ENCODE measurements at places on chromosomes 2 and 18. TPM values are rescaled to one million over a fixed set of nuclear protein-coding genes. Genes with fewer than 3 reads are reported as not detected.

DNA sequence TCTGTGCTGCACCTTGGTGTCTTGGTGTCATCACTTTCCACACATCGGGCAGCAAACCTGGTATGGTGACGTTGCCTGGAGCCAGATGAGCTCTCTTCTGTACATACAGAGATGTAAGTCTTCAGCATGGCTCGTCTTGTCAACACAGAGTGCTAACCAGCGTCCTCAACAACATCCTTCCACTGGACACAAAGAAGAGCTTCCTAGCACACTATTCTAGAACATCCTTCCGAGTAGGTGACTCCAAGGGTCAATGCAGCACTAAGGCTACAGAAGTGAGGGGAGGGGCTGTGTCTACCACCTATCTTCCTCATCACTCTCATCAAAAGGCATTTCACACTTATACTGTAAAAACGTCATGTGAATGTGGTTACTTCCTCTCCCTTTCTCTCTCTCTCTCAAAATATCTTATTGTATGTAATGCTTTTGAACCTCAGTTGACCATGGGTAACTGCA is 108.1 kb upstream of the SLC1A4 start:
- H3K27me3 ChIP-seq, result no peaks in the 10 kb centered on the region
- no peak overlapping the region for H3K4me3 ChIP-seq
- DNase-seq, result no peak
- peaks cover 19% of the 10 kb centered on the region for H3K4me1 ChIP-seq

DNA sequence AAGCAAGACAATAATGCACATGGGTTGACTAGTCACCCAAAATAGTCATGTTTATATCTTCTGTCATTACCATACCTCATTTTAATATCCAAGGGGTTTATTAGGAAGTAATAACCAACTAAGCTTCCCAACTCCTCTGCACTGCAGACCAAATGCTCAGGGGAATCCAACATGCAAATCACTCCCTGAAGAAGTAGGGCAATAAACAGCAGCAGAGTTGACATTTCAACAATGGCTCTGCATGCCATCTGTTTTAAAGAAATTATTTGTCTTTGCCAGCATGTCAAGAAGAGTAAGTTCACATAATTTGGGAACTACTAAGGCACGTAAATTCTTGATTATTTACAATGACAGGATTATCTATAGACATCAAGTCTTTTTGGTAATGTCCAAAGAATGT is 84.4 kb upstream of the LYPD1 start:
- no peak overlapping the region for H3K4me3 ChIP-seq
- DNase-seq, result no peak
- no peaks in the 10 kb centered on the region for H3K27me3 ChIP-seq

- no peak overlapping the region for H3K4me3 ChIP-seq
- no peak overlapping the region for H3K27ac ChIP-seq
- DNase-seq, result no peak
- H3K4me1 ChIP-seq, result peaks cover 24% of the 10 kb centered on the region
Measured at GRCh38 chr2:175175320-175175719, 6.2 kb downstream of the ATP5MC3 start.

GRCh38 chr18:29153091-29153490 is 976.2 kb upstream of the CDH2 start:
- no peak overlapping the region for H3K27ac ChIP-seq
- no peak for DNase-seq
- H3K4me1 ChIP-seq, result no peaks in the 10 kb centered on the region
- H3K27me3 ChIP-seq, result no peaks in the 10 kb centered on the region
- no peaks in the 10 kb centered on the region for H3K36me3 ChIP-seq

DNA sequence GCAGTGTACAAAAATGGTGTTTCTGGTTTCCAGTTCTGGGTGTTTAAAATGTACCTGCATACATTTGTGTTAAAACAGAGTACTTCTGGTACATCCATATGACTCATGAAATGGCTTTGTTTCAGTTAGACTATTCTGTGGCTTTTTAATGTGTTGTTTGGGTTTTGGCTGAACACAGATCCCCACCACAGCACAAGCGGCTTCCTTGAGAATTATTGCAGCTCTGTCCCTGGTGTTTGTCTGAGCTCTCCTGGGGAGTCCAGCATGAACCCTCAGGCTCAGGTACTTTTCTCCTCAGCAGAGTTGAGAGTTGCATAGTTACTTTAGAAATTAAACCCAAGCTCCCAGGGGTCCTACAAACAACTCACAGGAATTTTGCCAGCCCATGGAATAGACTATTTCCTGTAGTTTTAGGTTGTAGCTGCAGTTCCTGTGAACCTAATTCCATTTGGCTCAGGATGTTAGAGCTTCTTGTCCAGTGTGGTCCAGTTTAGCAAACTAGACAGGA is 64.8 kb upstream of the EML6 start:
- H3K36me3 ChIP-seq, result no peaks in the 10 kb centered on the region
- no peak for DNase-seq
- peaks cover 16% of the 10 kb centered on the region for H3K4me1 ChIP-seq
- peak overlapping the region; percentile 24 for H3K27ac ChIP-seq
- no peaks in the 10 kb centered on the region for H3K27me3 ChIP-seq
- H3K4me3 ChIP-seq, result no peak overlapping the region

GRCh38 chr18:2984703-2985261 is 28.2 kb downstream of the LPIN2 start:
- H3K36me3 ChIP-seq, result no peaks in the 10 kb centered on the region
- no peak for DNase-seq
- no peak overlapping the region for H3K4me3 ChIP-seq
- H3K27ac ChIP-seq, result no peak overlapping the region
- H3K4me1 ChIP-seq, result peaks cover 37% of the 10 kb centered on the region

Gene SPATA3
- total RNA-seq, result not detected

DNA sequence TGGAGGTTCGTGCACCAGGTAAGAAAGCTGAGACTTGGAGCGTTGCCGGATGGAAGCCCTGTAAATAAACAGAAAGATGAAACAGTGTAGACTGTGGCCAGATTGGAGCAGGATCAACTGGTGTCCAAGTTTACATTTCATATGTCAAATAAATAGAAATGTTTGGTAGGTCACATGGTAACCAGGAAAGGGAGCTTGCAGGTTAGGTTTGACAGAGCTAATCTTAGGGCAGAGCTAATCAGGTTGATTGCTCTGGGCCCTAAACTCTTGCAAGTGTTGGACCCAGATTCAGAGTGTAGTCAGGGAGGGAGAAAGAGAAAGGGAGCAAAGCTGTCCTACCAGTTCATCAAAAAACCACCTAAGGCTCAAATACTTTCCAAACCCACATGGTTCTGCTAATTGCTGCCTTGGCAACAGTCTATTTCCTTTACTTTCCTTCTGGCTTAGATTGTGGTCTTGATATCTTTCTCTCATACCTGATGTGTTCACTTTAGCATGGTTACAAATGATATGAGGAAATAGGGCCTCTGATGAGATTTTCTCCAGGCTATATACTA is 63.2 kb downstream of the G6PC2 start:
- DNase-seq, result no peak
- H3K36me3 ChIP-seq, result no peaks in the 10 kb centered on the region
- H3K27me3 ChIP-seq, result no peaks in the 10 kb centered on the region
- H3K27ac ChIP-seq, result no peak overlapping the region
- H3K4me3 ChIP-seq, result no peak overlapping the region
